ENCODE measurements at places on chromosomes 1 and 21. TPM values are rescaled to one million over a fixed set of nuclear protein-coding genes. Genes with fewer than 3 reads are reported as not detected.

Gene OR10J1
- total RNA-seq = not detected

Gene NUP210L
- not detected for total RNA-seq

Gene ATP5PO
- total RNA-seq = 213 TPM

Gene BRDT
- not detected for total RNA-seq

Gene OPRD1
- total RNA-seq = not detected

Gene CACNA1S
- total RNA-seq = not detected

Gene USH2A
- total RNA-seq = not detected

Gene ZC3H12A
- 67.5 TPM for total RNA-seq

Gene KISS1
- total RNA-seq = not detected

Gene PRKACB
- 7.4 TPM for total RNA-seq
